Head of caudate nucleus (tissue), 42 donors: ENCODE measurements at places on chromosomes 7 and 10.

DNA sequence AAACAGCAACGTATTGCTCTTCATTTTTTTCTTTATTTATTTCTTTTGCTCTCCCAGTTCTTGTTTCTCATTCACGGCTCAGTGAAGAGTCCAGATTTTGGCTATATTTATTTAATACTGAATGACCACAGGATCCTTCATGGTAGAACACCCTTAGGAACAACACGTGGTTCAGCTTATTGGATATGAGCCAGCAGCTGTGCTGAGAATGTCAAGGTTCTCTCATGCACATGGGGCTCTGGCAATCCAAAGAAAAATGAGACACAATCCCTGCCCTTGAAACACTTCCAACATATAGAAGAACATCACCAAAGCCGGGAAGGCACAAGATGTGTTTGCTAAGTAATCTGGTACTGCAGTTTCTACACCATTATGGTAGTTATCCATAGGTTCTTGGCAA is 852.9 kb downstream of the SORCS1 start:
- DNase-seq, result no peak

DNA sequence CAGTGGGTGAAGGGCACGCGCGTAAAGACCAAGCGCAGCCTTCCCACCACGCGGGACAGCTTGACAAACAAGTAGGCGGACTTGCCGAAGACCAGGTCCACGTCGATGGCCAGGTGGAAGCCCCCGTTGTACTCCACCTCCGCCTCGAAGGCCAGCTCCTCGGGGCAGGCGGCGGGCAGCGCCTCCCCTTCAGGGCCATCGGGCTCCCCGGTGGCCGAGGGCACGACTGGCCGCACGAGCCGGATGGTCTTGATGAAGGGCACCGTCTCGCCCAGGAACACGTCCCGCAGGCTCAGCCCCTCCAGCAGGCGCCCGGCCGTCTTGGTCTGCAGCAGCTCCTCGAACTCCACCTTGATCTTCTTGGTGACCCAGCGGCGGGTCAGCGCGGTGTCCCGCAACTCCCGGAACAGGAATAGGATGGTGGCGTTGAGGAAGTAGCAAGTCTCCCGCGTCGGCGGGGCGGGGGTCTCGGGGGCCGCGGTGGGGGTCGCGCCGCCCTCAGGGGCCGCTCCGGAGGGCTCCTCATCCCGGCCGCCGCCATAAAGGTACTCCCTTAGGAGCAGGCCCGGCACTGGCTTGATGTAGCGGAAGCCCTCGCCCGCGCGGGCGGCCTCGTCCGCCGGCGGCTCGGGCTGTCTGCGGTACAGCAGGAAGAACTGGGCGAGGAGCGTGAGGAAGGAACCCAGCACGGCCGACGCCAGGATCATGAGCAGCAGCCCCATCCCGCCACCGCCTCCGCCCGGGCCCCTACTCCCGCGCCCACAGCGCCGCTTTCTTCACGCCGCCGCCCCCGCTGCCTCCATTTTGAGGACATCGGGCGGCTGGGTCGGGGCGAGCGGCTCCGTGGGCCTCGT is 507 bp downstream of the PDZD8 start:
- DNase-seq, result peak; percentile 8

DNA sequence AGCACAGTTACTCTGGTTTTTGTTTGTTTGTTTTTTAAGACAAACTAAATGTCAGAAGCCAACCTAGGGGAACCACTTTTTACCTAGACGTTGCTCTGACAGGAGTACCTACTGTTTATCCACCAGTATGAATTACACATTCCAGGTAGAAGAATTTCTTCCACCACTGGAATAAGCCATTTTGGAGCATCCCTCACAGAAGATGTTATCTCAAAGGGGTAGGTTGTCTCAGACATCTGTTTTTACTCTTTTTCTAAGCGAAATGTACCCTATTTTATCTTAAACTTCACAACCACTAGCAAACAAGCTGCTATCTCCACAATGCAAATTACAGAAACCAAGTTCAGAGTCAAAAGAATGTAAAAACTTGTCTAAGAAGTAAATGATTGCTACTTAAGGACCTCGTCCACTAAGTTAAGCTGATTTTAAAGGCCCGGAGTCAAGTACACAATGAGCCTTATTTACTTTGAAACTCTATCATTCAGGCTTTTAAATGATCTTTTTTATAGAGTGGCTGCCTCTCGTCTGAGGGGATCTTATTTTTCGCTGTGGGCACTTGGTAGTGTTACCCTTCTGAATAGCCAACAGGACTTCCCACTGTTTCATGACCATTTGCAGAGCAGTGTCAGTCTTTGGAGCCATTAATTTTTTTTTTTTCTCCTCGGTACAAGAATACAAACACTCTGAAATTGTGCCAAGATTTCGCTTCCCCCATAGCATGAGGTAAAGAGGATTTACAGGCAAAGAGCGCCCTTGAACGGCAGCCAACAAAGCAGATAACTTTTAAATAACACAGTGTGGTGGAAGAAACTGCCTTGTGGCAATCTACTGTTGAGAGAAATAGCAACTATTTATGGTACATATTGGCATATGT is 15.7 kb upstream of the ARMC3 start:
- DNase-seq, result no peak

GRCh38 chr7:95473276-95473985 is 12.3 kb upstream of the ASB4 start:
- no peak for DNase-seq

- no peak for DNase-seq
These were observed 21.0 kb upstream of the EEPD1 start for GRCh38 chr7:36132012-36132411.

DNA sequence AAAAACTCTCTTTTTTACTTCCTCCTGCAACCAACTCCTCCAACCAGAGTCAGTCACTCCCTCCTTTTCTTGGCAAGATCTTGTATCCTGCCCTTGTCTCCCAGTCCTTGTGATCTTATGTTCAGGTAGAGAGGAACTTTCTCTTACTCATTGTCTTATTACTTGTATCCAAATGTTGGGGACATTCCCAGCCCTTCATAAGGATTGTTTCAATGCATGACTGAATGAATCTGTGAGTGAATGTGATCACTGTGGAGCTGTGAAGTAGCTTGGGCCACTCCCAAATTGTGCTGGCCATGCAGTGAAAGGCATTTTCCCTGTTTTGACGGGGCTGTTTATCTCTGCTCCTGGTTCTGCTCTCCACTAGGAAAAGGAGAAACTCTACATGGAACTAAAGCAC is 93.7 kb downstream of the CFAP58 start:
- DNase-seq, result no peak

DNA sequence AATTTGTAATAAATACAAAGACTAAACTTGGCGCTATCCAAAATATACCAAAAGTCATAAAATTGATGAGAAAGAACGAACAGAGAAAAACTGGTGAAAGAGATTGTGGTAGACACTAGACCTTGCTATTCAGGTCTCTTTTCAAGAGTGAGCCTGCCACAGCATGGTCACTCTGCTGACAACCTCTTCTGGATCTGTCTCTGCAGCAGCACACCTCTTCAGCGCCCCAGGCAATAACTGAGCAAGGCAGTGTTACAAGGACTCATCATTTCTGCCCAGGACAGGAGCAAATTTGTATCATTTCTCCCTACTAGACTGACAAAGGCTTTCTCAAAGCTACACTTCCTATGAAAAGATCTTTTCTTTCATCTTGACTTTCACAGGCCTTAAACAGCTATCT is 976.0 kb downstream of the DNAJB9 start:
- no peak for DNase-seq

DNA sequence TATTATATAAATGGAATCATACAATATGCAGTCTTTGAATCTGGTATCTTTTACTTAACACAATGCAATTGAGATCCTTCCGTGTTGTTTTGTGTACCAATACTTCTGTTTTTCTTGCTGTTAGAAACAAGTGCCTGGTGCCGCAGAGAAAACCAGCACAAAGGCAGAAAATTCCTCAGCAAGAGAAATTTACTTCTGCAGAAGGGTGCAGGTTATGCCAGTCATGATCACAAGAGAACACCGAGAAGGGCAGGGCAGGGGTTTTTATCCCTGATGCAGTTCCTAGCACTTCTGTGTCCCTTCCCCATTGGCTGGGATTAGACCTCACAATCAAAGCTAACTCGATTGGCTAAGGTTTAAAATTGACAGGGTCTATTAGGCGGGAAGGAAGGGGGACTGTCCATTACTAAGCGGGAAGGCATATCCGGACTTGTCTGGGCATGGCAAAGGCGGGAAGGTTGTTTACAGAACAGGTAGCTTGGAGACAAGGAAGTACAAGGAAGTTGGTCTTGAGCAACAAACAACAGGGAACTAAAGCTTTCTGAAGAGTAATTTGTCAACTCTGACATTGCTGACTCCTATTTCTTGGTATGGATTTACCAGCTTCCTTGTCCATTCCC is 2.4 kb upstream of the ZNF33B start:
- no peak for DNase-seq

GRCh38 chr10:84244651-84245270 is at the start of gene RGR:
Gene RGR (plus strand): TSS chr10:84245053. CDS start chr10:84245091, 38 bp downstream.
- DNase-seq, result peak; percentile 87

GRCh38 chr7:80842022-80842790 is 76.6 kb downstream of the SEMA3C start:
- no peak for DNase-seq

- no peak for DNase-seq
These were observed 1.4 kb upstream of the MUC17 start for GRCh38 chr7:101018271-101019167.

DNA sequence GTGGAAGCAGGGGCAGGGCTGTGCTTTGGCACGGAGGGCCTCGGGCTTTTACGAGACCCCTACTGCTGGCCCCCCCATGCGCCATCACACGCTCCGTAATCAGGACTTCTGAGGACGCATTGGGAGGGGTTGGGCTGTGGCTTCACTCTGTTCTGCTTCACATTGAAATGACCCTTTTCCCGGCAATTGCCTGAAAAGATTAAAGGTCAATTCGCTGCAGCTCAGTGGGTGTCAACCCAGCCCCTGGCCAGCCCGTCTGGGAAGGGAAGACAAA is 41.7 kb upstream of the UBE3C start:
- DNase-seq, result no peak
